Right cardiac atrium (tissue), 5 donors: ENCODE measurements at places on chromosomes 2 and 18.
A peak's percentile ranks its signal among the peaks of the same experiment; 100 is the strongest.

DNA sequence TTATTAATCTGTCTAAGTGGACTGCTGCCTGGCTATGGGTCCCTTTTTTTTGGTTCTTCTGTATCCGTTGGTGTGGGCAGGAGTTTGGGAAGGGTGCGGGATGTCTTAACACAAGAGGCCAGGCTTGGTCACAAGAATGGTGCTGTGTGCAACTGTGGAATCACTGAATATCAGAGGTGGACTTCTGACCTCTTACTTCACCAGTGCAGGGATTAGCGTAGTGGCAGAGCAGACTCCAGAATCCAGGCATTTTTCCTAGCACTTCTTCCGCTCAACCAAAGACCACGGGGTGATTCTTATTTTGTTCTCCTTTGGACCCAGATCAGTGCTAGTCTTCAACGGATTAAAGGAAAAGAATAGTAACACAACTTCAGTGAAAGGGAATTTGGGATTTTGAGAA is 254.3 kb upstream of the TNP1 start:
- DNase-seq: no peak

DNA sequence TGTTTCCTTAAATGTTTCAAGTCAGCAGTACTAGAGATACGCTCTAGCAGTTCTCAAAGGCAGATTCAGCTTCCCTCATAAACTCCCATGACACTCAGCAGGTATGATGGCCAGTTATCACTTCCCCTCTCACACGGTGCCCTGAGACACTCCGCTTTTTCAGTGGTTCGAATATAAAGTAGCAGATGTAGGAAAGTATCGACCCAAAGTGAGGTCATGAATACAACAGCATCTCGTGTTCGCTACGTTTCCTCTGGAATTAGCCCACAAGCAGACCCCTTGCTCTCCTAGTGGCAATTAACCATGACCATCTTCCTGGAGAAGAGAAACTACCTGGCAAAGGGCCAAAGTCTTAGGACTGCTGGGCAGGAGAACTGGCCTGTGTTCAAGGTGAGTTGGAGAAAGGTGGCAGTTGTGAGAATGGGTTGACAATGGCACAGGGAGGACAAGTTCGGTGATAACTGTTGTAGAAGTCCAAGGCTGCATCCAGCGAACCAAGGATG is 9.3 kb upstream of the AGBL5 start:
- DNase-seq: no peak

GRCh38 chr2:73776381-73776780 is 3.5 kb downstream of the DUSP11 start:
- no peak for DNase-seq

DNA sequence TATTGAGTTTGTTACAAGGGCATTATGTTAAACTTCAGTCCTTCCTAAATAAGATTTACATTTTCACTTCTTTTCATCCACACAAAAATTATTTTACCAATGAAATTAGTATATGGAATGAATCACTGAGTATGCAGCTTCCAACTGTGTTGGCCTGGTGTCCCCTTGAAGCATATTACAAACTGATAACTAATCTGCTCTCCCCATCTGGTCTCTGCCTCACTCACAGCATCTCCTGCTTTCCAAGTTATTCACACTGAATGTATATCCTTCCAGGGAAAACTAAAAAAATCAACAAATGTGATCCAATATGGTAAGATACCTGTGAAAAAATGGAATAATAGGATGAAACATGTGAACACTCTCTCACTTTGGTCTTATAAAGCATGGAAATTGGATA is 90.0 kb upstream of the NYAP2 start:
- no peak for DNase-seq

DNA sequence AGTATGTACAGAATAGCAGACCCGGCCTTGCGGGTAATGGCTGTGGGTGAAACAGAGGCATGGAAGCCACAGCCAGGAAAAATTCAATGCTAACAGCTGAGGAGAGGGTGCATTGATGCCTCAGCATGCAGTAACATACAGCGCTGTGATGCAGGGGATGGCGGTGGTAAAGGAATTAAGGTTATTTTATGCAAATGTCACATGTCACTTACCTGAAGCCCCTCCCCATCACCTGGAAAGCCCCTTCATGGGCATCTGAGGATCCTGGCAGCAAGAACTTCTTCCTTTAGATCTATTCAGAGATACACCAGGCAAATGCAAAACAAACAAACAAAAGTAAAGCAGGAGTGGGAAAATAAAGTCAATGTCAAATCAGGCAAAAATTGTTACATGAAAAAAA is 1.7 kb upstream of the SP110 start:
- no peak for DNase-seq

DNA sequence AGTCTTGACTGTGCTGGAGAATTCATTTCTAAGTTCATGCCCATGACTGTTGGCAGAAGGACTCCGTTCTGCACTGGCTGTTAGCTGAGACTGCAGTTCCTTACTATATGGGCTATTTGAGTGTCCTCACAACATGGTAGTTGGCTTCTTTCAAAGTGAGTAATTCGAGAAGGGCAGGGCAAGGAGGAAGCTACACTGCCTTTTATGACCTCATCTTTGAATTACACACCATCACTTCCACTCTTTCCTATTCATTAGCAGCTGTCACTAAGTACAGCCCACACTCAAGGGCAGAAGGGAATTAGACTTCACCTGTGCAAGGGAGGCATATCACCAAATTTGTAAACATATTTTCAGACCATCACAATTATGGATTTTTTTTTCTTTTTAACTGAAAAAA is 55.9 kb upstream of the EPAS1 start:
- DNase-seq: no peak

GRCh38 chr18:9153256-9153655 is 16.7 kb downstream of the ANKRD12 start:
- DNase-seq: no peak

DNA sequence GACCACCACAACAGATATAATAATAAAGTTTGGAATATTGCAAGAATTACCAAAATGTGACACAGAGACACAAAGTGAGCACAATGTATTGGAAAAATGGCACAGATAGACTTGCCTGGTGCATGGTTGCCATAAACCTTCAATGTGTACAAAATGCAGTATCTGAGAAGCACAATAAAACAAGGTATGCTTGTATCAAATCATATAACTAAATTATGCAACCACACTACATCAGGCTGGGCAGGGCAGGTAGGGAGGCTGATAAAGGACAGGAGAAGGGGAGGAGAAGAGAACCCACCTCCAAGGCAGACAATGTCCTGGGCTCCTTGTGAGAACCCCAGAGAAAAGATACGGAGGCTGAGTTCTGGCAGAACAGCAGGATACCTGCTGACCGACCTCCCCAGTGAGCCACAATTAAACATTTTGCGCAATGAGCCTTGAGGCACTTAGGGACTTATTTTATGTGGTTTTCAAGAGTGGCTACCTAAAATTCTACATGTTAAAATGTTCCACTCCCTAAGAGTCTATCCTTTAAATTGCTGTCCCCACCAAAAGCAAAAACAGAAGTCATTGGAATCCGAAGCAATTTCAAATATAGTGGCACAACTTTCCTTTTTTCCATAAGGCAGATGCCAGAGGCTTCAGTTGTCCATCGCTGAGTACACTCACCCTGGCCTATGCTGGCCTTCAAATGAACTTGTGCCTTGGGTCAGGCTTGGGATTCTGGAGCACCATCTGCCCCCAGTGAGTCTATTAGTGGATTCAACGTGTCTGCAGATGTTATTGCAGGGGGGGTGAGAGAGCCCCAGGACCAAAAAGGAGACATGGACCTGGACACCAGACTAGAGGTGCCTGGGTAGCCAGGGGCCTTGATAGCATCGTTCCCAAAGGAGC is 16.8 kb downstream of the WDFY1 start:
- no peak for DNase-seq

GRCh38 chr2:238173692-238174091 is 14.9 kb downstream of the ERFE start:
- DNase-seq: no peak

DNA sequence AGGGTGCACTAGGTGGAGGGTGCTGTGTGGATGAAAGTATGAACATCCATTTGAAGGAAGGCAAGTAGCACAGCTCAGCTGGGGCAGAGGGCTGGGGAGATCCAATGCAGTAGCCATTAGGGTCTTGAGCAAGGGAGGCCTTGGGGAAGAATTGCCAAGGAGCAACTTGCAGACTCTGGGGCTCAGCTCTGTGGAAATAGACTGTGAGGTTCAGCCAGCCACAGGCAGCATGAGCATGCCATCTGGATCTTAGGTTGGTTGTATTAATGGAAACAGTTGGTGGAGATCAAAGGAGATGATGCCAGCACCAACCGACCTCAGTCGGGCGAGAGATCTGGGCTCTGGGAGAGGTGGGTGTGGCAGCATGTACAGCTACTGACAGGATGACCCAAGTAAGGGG is 5.6 kb downstream of the ZAP70 start:
- DNase-seq: no peak

DNA sequence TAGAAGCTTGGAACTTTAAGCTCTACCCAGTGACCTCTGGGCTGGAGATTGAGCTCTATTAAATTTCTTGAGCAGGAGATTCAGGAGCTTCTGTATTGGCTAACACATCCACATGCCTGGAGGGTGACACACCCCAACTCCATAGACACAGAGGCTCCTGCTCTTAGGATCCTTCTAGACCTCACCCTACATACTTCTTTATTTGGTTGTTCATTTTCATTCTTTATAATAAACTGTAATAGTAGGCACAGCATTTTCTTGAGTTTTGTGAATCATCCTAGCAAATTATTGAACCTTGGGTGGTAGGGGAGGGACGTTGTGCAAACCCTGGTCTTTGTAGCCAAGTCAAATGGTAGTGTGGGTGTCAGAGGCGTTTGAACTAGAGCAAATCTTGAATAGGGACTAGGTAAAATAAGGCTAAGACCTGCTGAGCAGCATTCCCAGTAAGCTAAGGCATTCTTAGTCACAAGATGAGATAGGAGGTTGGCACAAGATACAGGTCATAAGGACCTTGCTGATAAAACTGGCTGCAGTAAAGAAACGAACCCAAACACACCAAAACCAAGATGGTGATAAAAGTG is 323.8 kb upstream of the GALNT5 start:
- no peak for DNase-seq

DNA sequence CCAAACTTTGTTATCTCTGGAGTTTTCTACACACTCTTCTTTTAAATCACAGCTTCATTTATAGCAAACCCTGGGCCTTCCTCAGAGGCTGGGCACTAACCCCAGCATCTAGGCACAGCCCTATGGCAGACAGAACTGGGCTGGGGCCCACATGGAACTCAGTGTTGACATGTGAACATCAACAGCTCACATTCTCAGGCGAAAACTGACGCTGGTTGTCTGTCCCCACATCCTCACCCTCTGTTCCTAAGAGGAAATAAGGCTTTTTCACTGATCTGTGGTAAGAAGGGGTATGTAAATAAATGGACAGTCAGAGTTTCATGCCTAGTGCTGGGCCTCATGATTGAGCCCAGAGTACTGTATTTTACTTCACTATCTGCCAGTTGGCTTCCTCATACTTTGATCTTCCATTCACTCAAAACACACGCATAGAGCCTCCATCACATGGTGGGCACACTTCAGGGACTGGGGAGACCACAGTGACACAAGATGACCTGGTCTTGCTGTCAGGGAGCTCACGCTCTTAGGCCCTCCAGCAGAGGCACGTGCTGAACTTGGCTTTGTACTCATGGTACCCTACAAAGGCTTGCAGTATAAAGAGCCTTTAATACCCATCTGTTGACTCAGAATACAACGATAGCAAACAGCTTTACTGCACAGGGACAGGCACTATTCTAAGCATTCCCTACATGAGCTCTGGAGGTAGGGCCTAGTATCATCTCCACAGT is 43.0 kb downstream of the EFEMP1 start:
- DNase-seq: peak; percentile 74

GRCh38 chr18:13616041-13616440 is 110.3 kb downstream of the FAM210A start:
- DNase-seq: no peak

- no peak for DNase-seq
These were observed 1316.7 kb downstream of the LRP1B start for GRCh38 chr2:140814141-140814540.

GRCh38 chr18:76670564-76671288 is 151.6 kb upstream of the ZNF236 start:
- no peak for DNase-seq
